SIG-M5 (cell line): ENCODE measurements at places on chromosomes 2 and 18.

GRCh38 chr2:64658269-64658668 is 4.6 kb upstream of the SERTAD2 start:
- DNase-seq, result no peak

- no peak for DNase-seq
Observed at GRCh38 chr2:158042245-158042644, 59.4 kb upstream of the UPP2 start.

DNA sequence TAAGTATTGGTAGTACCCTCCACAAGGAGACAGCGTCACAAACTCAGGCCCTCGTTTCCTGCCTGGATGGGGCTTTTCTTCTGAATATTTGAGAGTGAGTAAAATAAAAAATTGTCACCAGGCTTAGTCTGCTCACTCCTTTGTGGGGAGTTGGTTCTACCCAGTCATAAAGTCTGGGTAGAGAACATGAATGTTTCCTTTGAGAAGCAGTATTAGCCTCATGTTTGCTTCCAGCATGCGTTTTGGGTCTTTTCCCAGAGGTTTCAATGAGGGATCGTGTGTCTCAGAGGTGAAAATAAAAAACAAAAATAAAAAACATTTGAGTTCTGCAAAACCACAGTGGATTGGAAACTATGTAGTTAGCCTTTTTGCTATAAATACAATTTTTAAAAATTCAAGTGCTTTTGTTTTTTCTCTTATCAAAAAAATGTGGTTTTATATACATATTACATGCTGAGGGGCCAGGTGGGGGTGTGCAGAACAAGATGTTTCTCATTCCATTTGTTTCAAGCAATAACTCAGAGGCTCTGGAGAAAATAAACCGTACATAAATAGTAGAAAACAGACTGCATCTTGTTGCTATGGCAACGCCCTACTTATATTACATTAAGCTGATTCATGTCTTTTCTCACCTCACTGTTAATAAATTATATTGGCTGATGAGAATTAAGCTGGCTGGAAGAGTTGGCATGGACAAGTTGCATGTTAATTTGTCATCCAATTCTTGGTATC is 225.4 kb upstream of the FBXO11 start:
- no peak for DNase-seq

DNA sequence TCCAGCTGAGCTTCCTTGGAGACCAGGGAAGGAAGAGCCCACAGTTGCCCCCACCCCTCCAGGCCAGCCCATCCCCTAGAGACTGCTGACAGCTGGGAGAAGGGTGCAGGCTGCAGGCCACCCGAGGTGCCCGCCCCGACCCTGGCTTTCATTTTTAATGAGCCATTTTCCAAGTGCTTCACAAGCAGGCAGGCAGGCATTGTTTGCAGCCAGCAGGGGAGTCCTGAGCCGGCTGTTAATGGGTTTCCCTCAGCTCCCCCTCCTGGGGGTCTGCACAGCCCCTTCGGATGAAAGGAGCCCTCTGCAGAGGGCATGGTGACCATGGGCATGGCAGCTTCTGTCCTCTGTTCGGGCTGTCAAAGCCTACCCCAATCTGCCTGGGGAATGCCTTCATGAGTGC is 94.5 kb downstream of the ZBTB7C start:
- DNase-seq, result no peak

DNA sequence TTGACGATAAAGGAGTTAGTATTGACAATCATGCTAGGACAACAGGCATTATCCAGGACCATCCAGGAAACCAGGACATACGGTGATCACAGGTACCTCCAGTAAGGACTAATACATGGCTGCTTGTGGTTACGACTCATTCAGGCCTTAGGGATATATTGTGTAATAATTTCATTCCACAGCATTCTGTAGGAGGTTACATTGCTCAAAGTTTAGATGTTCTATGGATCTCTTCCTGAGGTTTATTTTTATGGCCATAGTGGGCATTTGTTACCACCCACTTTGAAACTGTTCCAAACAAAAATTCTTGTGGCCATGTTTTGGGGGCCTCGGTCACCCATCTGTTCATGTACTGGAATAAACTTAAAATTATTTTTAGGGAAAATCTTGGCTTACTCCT is 431.6 kb downstream of the METTL4 start:
- DNase-seq, result no peak

- no peak for DNase-seq
Observed at GRCh38 chr2:235669269-235669831, 175.5 kb downstream of the AGAP1 start.

DNA sequence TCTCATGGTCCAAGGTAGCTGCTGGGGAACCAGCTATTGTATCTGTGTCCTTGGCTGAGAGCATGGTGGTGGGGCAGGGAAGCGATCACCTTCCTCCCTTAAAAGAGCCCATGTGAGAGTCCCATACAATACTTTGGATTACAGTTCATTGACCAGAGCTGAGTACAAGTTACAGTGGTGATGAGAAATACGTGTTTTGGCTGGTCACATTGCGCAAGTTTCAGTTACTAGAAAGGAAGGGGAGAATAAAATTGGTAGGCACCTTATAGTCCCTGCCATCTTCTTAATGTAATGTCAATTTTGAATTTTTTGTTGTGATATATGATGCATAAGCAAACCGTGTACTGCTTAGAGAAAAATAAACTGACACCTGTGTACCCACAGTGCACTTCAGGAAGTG is 67.7 kb downstream of the ZNF407 start:
- DNase-seq, result no peak

DNA sequence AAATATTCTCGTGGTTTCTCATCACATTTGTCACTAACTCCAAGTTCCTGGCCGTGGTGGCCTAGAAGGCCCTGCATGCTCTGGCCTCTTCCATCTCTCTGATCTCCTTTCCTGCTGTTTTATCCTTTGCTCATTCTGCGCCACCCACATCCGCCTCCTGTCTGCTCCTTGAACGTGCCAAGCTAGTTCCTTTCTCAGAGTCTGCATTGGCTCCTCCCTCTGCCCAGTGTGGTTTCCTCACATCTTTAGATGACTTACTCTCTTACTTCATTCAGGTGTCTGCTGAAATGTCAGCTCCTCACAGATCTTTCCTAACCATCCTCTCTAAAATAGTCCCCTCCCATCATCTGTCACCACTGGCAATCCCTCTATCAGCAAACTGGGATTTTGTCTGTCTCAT is 158.6 kb upstream of the RBMS1 start:
- DNase-seq, result peak; percentile 33

GRCh38 chr2:73903313-73903712 is 10.5 kb downstream of the ACTG2 start:
- no peak for DNase-seq

- no peak for DNase-seq
Observed at GRCh38 chr18:69956665-69957620, 9.3 kb upstream of the CD226 start.

GRCh38 chr2:18299423-18300212 is 260.8 kb downstream of the RDH14 start:
- no peak for DNase-seq

DNA sequence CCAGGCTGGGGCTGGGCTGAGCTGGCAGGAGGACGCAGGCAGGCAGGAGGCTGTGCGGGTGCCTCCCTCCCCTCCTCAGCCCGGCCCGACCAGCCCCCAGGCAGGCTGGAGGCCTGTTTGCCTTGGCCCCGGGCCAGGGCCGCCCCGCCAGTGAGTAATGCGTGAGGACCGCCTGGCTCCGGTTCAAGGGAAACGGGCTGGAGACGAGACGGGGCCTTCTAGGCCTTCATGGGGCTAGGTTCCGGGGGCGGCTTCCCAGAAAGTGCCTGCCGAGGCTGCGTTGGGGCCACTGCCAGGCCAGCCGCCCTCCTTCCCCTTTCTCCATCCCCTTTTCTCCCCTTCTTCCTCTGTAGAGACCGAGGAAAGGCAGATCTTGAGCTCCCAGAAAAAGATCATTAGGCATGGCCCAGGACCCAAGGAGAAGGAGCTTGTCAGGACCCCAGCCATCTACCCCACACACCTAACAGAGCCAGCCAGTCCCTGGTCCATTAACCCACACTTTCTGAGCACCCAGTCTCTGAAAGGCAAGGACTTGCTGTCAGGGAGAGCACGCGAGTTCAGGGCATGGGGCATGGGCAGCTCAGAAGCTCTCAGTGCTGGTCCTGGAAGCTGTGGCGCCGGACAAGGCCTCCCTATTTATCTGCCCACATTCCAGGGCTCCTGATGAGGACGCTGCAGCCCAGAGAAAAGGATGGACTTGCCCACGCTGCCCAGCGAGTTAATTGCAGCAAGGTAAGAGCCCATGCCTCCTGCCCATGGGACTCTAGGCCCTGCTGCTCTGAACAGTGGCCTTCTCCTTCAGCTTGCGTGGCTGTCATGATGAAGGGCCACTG is 48.5 kb downstream of the SMAD7 start:
- no peak for DNase-seq

DNA sequence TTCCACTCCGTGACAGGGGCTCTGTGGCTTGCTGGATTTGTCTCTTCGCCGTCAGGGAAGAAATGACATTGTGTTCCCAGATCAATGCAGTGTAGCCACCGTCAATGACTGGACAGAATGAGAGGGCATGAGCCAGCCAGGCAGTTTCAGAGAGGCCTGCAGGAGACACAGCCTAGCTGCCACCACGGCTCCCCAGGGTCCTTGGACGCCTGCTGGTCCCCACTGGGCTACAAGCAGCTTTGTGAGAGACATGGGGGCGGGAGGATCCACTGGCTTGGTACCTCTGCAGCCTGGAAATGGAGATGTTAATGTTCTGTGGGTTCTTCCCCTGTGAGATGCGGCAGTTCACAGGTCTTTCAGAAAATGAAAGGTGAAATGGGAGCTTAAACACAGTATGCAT is 12.1 kb upstream of the AMER3 start:
- no peak for DNase-seq

- DNase-seq, result no peak
Observed at GRCh38 chr2:127029350-127030051, 77.5 kb downstream of the BIN1 start.

DNA sequence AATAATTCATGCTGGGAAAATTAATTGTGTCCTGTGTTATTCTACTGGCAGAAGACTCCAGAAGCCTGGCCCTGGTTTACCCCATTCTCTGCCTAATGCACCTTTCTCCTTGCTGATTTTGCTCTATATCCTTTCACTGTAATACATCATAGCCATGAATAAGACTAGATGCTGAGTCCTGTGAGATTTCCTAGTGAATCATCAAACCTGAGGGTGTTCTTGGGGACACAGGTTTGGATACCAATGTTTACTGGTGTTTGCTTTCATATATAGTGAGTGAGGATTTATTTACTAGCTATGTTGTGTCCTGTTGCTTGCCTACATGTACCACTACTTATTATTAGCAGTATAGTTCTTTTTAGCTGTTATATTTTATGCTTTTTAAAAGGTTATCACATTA is 6.5 kb downstream of the METTL5 start:
- no peak for DNase-seq

DNA sequence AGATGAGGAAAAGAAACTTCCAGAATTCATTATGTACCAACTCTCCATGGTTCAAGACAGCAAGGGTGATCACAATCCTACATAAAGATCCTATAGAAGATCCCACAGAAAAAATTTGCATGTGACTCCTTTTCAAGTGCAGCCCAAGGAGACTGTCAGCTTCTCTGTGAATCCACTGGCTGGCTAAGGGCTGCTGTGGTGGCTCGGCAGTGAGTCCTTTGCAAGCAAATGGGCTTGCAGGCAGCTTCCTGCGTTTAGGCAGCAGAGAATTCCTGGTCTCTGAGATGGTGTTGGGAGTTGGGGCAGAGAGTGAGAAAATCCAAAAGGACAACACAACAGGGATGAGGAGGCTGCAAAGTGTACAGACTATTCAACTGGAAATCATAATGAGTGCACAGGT is 43.4 kb downstream of the NABP1 start:
- no peak for DNase-seq

- no peak for DNase-seq
Observed at GRCh38 chr2:218369330-218369729, 12.7 kb downstream of the CATIP start.
